ENCODE measurements at places on chromosomes 13 and 19. TPM values are rescaled to one million over a fixed set of nuclear protein-coding genes. Genes with fewer than 3 reads are reported as not detected.
A peak's percentile ranks its signal among the peaks of the same experiment; 100 is the strongest.

GRCh38 chr19:10449037-10449436, 28.7 kb downstream of the PDE4A start:
- no peak for DNase-seq

DNA sequence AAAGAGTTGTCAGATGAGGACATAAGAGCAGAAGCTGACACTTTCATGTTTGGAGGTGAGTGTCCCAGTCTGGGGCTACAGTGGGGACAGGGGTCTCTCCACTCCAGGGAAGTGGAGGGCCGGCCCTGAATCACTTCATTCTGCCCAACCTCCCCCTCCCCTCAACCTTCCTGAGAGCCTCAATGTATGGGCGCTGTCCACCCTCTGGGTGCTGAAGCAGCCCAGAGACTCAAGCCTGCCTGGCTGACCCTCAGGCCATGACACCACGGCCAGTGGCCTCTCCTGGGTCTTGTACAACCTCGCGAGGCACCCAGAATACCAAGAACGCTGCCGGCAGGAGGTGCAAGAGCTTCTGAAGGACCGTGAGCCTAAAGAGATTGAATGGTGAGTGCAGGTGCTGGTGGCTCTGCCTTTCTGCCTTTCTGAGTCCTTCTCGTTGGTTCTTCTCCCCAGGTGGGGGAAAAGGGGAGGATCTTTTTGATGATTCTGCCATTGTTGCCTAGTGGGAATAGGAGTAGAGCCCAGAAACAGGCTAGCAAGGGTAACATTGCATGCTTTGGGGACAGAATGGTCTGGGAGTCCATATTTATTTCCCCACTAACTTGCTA, 8.8 kb downstream of the CYP4F8 start:
- no peak for DNase-seq

DNA sequence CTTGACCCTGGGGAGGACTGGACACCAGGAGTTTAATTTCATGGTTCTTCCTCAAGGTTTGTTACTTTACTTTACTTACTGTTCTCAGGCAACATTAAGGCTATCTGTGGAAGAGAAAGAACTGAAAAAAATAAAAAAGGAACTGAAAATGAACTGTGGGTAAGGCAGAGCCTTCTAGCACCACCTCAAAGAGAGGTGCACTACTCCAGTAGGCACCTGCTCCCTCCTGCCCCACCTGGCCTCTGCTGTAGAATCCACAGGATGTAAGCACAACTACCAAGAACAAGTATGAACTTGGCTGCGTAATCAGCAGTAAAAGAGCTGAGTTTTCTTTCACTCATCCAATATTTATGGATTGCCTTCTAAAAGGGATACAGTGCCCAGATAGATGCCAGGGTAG, 12.2 kb downstream of the ZNF112 start:
- DNase-seq, result no peak

- DNase-seq, result no peak
These were observed 28.8 kb upstream of the TMEM255B start for GRCh38 chr13:113730258-113730691.

- no peak for DNase-seq
These were observed 12.2 kb downstream of the GJA3 start for GRCh38 chr13:20148501-20149183.

GRCh38 chr13:100300708-100301107, 211.8 kb downstream of the PCCA start:
- DNase-seq, result peak; percentile 26

GRCh38 chr13:108594153-108594552, 35.3 kb upstream of the MYO16 start:
- no peak for DNase-seq

DNA sequence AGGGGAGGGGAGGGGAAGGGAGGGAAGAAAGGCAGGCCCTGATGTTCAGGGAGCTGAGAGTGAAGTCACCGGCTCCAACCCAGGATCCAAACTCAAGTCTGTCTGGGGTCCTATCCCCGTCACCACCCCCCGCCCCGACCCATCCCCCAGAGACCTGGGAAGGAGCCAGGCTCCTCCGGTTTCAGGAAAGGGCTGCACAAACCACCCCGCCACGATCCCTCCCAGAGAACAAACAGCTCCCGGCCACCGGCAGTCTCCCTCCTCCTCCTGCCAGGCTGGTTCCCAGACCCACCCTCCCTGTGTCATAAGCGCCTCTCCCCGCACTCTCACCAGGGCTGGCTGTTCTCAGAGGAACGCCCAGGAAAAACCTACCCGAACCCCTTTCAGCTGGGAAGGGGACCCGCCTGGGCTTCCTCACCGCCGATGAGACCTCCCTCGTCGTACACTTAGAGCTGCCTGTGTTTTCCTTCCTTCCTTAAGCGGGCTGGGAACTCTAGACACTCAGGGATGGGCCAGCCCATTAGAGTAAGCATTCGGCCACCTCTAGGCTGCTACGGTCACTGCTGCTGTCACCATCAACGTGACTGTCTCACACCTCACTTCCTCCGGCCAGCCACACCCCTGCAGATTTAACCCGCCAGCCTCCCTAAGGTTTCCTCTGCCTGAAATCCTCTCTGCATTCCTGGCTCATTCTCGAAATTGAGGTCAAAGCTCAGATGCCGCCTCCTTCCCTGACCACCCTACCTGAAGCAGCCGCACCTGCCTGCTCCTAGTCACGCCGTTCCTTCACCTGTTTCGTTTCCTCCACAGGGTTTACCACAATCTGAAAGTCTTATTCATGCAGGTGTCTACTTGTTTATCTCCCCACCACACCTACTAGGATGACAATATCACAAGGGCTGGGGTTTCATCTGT, 6.3 kb upstream of the RDH13 start:
- DNase-seq, result peak; percentile 52

- DNase-seq, result no peak
These were observed 129.4 kb downstream of the AKAP11 start for GRCh38 chr13:42401376-42401775.

DNA sequence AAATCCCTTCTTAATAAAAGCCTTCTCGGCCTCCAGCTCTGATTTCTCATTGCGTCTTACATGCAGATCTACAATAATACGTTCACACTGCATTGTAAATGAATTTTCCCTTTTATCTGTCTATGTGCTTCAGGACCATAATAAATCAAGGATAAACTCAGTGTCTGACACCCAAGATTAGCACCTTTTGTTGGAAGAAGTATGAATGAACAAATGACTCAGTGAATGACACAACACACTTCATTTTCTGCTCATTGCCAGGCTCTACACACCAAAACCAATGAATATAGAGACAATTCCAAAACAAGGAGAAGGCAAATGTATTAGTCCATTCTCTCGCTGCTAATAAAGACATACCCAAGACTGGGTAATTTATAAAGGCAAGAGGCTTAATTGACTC, 1224.4 kb downstream of the EFNB2 start:
- no peak for DNase-seq

DNA sequence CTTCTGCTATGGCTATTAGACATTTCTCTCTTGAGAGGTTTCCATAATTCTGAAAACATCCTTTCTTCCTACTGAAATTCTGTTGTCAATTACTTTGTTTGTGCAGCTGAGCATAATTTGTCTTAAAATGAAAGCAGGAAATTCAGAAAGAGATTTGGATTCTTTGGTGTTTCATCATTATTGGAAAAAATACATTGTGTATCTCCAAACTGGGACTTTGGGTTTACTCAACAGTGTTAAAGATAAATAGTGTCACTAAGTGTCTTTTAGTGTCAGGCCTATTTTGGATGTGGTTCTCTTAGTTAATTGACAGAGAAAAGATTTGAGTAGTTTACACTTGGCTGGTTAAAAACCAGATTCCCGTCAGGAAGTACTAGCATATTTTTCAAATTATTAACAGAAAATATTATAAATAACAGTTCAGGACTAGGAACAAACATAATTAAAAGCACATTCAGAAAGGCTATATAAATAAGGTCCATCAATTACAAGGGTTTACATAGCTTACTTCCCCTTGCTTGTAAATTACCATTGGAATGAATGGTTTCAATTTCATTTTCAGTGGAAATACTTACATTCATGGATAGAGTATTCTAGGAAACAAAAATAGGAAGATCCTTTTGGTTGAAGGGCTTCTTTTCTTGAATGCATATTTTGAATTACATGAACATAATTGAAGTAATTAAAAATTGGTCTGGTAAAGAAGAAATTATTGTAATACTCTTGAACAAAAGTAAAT, 483.1 kb downstream of the GPC6 start:
- no peak for DNase-seq

- DNase-seq, result no peak
These were observed 69.5 kb downstream of the SPACA7 start for GRCh38 chr13:112445411-112446271.

- DNase-seq, result no peak
These were observed 50.4 kb downstream of the SACS start for GRCh38 chr13:23383151-23383550.

GRCh38 chr13:35874704-35875103, 256.5 kb downstream of the DCLK1 start:
- no peak for DNase-seq

- DNase-seq, result no peak
These were observed 346.1 kb downstream of the SLITRK1 start for GRCh38 chr13:83536153-83536552.

DNA sequence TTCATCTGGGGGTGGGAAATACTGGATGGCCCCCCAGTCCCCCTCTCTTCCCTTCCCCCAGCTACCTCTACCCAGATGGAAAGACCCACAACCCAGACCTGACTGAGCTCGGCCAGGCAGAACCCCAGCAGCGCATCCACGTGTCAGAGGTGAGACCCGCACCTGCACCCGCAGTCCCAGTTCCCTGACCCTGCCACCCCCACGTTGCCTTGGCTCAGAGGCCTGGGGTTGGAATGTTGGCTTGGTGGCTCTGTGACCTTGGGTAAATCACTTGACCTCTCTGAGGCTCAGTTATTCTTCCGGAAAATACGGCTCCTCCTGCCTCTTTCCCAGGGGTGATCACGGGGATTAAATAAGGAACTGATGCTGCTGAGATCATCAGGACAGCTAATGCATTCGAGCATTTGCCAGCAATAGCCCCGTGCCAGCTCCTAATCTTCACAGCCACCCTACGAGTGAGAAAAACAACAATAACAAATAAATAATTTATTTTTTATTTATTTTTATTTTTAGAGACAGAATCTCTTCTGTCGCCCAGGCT, 12.3 kb downstream of the CBLC start:
- no peak for DNase-seq

DNA sequence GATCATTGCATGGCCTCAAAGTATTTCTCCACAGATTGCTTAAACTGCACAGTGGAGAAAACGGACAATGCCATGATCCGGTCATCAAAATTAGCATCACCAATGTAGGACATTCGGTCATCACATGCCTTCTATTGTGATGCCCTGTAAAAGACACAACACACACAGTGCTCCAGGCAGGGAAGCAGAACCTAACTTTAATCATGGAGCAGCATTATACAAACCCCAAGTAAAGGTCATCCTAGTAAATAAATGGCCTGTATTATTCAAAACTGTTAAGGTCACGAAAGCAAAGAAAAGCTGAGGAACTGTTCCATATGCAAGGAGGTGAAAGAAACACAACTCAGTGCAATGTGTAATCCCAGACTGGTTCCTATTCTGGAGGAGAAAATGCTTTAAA, 42.2 kb downstream of the TGDS start:
- DNase-seq, result no peak

DNA sequence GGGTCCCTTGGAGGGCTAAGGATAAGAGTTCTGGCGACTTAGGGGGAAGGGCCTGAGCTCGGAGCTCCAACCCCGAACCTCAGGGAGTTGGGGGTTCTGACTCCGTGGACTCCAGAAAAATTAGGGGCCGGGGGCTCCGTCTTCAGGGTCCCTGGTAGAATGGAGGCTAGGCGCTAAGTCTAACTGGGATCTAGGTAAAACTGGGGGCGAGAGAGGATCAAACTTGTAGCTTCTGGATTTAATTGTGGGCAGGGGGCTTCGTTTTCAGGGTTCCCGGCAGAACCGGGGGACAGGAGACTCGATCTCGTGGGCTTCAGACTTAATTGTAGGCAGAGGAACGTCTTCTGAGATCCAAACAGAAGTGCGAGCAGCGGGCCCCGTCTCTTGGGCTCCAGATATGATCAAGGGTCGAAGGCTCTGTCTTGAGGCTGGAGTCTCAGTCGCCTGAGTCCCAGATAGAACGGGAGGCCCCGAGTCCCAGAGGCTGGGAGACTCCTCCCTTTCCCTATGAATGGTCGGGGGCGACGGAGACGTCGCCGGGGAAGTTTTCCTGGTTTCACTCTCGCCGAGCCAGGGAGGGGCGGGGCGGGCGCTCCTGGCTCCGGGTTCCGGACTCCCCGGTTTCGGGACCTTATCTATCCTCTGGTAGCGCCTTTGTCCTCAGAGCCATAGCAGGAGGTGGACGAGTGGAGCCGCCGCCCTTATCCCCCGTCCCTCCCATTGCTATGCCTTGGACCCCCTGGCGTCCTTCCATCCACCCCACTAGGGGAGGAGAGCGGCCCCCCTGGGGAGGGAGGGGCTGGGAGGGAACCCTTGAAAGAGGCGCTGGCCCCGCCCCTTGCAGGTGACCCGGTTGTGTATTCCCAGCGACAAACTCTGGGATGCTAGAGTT, 1.3 kb downstream of the NECTIN2 start:
- DNase-seq, result peak; percentile 56

GRCh38 chr19:53880711-53881481, 1.1 kb upstream of the PRKCG start:
- no peak for DNase-seq

GRCh38 chr19:54561840-54562239, 11.8 kb upstream of the LILRA2 start:
- DNase-seq, result no peak

DNA sequence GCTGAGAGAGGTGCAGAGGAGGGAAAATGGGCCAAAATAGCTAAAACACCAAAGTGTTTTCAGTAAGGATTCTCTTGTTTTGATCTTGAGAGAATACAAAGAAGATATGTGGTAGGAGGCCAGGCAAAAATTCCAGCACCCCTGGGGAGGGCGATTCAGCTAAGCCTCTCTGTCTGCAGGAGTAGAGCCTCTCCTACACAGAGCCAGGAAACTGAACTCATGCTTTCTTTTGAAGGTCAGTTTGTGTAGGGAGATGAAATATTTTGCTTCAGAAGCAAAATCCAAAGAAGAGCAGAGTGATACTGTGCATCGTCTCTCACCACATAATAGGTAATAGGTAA, 565.0 kb downstream of the FGF9 start:
- DNase-seq, result no peak

- no peak for DNase-seq
These were observed 14.0 kb upstream of the ZNF347 start for GRCh38 chr19:53172889-53173288.

GRCh38 chr19:49441210-49441959, at the start of gene SLC17A7:
SLC17A7 (minus strand) TSS chr19:49441527; CDS start chr19:49441379, 148 bp downstream.
- peak; percentile 87 for DNase-seq

The SHISA7 gene
- 3.2 TPM for total RNA-seq

The UGGT2 gene
- total RNA-seq, result 34.6 TPM

The IL11 gene
- total RNA-seq, result 18.1 TPM

The PIBF1 gene
- 20.3 TPM for total RNA-seq

The CEACAM21 gene
- not detected for total RNA-seq

The PAF1 gene
- total RNA-seq, result 36.2 TPM

The RASGRP4 gene
- total RNA-seq, result not detected
